ENCODE measurements at places on chromosomes 11 and 22.

GRCh38 chr22:17115236-17115635 lies 5.9 kb downstream of the TMEM121B start:
- no peak for DNase-seq

GRCh38 chr22:50238755-50239154 lies 6.1 kb downstream of the TUBGCP6 start:
- DNase-seq = no peak

- no peak for DNase-seq
Observed at GRCh38 chr11:10526974-10527918, 13.7 kb downstream of the RNF141 start.

GRCh38 chr11:67507242-67507863 lies 609 bp downstream of the CDK2AP2 start:
- DNase-seq = no peak

GRCh38 chr22:45071618-45072017 lies 61.8 kb upstream of the PHF21B start:
- no peak for DNase-seq

DNA sequence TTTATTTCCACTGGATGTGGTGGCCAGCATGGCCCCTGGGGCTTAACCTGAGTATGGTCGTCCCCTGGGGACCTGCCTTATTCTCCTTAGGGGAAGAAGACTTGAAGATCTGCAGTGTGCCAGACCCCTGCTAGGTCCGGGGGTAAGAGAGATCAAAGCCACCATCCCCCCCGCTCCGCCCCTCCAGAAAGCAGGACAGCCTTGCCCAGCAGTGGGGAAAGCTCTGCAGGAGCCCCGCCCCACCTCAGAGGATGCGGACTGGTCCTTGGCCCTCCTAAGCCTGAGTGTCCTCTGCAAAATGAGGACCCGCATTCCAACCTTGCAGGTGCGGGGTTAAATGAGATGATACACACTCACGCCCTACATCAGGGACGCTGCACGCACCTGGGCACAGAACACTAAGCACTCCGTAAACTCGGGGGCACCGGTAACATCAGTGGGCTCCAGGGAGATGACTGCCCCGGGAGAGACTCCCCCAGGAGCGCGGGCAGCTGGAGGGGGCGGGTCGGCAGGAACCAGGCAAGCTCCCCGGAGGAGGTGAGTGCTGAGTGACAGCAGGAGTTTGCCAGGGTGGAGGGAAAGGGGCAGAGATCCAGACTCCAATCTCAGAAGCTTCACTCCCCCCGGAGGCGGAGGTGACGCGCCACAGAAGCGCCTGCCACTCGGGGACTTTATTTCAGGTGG lies 564 bp upstream of the ANO1 start:
- peak; percentile 66 for DNase-seq

GRCh38 chr11:8712506-8712905 lies 29.9 kb downstream of the RPL27A start:
- DNase-seq = no peak

DNA sequence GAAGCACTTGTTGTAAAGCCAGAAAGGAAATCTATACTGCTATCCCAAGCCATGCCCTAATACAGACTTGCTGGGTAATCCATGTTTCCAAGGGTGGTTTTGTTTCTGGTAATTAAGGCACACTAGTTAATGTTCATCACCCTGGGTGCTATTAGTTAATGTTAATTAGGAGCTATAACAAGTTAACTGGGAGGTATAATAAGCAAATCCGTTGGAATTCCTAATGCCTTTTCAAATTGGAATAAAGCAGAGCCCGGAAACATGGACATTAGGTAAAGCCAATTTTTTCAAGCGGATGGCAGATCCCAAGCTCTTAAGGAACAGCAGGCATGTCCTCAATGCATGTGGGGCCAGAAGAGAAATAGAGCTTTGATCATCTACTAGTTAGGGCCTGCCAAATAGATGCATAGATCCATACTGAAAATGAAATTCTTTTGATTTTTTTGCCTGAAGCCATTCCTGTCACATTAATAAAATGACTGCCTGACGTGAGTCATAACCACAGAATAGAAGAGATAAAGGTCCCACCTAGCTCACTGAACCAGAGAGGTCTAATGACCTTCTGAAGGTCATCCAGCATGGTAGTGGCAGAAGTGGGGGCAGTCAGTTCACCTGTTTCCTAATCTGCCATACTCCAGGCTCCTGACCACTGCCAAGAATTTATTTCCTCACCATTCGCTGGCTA lies 28.5 kb upstream of the CCDC34 start:
- no peak for DNase-seq

- no peak for DNase-seq
Observed at GRCh38 chr22:46563381-46564083, 26.1 kb upstream of the CELSR1 start.

GRCh38 chr11:44598831-44599230 lies 33.4 kb downstream of the CD82 start:
- no peak for DNase-seq

DNA sequence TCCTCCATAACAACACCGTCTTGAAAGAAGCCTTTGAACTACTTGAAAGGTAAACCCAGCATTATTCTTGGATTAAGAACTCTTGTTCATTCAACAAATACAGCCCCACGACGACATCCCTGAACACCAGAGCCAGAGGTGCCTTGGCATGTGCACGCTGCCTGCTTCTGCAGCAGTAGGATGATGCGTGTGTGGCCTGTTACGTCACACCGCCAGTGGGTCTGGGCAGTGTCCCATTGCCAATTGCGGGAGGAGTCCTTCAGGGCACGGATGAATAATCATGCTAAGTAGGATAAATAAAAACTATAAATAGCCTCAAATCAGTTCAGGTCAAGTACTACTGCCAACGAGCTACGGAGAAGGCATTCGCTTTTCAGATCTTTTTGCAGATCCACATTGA lies 380.5 kb downstream of the SHANK2 start:
- no peak for DNase-seq

GRCh38 chr22:46122511-46122971 lies 27.8 kb upstream of the PPARA start:
- peak; percentile 83 for DNase-seq

DNA sequence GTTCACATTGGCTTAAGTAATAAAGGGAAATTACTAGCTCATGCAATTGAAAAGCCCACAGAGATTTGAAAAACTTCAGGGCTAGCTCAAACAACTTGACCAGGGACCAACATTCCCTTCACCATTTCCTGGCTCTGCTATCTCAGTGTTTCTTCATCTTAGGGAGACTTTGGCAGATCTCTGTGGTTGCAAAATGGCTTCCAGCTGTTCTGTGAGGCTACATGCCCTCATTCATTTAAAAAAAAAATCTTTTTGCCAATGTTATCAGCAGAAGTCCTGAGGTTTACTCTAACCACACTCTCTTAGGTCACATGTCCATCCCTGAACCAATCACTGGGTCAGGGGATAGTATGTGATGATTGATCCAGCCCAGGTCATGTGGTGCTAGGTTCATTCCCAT lies 13.9 kb upstream of the RASSF10 start:
- DNase-seq = no peak

DNA sequence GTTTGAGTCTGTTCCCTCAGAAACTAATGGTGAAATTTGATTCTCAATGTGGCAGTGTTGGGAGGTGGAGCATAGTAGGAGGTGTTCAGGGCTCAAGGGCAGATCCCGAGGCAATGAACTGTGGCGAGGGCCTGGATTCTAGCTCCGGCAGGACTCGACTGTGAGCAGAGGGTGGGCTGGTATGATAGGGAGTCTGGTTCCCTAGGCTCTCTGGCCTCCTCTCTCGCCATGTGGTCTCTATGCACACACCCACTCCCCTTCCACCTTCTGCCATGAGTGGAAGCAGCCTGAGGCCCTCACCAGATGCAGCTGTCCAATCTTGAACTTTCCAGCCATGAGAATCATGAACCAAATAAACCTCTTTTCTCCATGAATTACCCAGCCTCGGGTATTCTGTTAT lies 32.3 kb downstream of the ATP6V1E1 start:
- no peak for DNase-seq

GRCh38 chr11:57681168-57681567 lies 13.3 kb downstream of the ZDHHC5 start:
- DNase-seq = no peak

DNA sequence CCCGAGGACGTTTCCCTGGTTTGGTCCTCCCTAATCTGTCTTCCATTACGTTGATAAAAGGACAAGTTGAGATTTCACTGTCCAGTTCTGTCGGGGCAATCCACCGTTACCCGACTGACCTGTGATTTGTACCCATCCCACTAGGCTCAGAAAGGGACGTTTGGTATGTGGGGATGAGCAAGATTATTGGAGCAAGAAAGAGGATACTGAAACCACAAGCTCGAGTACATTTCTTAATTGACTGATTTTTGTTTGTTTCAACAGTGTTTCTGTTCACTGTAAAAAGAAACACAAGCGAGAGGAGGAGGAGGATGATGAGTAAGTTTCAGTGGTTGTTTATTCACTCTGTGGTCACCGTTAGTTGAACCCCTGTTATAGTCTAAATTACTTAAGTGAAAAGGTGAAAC lies 969 bp downstream of the CCDC117 start:
- DNase-seq = no peak

DNA sequence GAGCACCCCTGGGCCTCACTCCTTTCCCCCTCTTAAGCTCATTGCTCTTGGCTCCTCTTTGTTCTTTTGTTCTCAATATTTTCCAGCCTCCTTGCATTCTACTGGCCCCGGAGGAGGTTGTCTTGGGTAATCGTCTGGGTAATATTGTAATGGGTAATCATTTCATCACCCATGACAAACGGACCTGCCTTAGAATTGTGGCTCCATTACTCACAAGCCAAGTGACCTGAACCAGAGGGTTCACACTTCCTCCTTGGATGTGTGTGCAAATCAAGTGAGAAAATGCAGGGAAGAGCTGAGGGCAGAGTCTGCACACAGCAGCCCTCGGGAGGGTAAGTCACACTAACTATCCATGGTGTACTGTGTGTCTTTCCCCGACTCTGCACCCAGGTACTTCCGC lies 305.0 kb downstream of the BUD13 start:
- no peak for DNase-seq

GRCh38 chr11:20729597-20730105 lies 60.3 kb downstream of the NELL1 start:
- DNase-seq = no peak

DNA sequence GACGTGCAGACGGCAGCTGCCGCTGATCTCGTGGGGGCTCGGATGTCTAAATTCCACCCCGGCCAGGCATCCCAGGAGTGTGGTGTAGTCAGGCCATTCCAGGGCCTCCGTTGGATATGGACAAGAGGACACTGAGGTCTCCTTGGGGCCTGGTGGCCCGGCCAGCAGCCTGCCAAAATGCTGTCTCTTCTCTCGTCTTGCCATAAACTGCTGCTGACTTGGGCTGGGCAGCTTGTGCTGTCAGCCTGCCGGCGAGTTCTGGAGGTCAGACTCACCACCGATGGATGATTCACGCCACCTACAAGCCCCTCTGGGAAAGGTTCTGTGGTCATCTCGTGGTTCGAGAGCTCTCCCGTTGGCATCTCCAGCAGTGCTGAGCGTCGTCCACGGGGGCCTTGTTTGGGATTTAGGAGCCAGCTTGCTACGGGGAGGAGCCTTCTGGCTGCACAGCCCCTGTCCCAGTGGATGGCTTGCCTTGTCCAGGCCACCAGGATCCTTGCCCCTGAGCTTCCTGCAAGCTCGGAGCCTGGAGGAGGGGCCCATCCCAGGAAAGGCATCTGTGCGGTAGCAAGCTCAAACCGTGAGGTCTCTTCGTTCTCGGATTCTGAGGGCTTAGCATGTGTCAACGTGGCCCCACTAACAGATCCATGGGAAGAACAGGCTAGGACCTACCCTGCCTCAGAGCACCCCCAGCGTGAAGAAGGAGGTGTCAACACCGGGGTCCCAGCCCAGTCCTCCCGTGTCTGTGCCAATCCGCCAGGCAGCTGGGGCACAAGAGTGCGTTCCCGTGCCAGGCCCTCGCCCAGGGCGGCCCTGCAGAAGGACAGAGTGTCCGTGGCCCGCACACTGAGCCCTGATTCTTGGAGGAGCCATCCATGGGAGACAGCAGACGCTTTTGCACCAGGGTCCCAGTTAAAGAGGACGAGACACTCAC lies 1114.1 kb downstream of the BRD1 start:
- no peak for DNase-seq

DNA sequence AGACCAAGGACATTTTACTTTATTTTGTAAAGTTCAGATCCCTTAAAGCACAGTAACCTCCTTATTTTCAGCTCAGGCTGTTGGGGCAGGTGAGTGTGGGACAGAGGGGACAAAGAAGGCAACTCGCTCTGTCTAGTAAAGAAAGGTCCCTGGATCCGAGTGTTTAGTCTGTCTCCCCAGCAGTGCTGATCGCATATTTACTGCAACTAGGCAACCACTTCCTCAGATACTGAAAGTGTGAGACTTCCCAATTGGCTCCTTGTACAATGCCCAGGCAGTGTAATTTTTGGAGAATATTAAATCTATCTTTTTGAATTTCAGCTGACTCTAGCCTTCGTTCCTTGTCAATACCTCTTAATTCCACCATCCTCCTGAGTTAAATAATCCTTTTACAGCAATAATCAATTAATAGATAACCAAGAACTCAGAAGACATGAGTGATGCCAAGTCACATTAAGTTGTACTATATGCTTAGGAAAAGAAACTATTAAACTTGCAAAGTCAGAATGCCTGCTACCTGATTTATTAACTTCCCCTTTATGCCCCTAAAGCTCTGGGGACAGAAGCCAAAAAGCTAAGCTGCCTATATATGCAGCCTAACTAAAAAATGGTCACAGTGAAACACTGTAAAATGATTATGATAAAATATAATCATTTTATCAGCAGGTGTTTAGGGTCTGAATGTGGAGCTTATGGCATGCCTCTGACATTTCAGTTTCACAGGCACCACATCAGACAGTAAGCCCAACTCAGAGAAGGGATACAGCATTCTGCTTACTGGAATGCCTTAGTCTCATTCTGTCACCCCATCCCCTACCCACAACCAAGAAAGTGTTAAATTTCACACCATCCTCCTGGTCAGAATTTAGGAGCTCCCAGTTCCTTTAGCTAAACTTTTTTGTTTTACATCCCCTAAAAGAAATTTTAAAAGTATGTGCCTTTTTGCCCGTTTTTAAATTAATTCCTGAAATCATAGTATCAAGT lies 138.7 kb downstream of the TRIM44 start:
- no peak for DNase-seq

GRCh38 chr11:119530509-119530908 lies 107.5 kb upstream of the THY1 start:
- DNase-seq = no peak

GRCh38 chr11:61124574-61125309 lies 22.5 kb downstream of the CD5 start:
- DNase-seq = no peak

GRCh38 chr11:32786811-32787210 lies 7.7 kb downstream of the CCDC73 start:
- no peak for DNase-seq

GRCh38 chr11:48079596-48079995 lies 99.2 kb downstream of the PTPRJ start:
- no peak for DNase-seq

DNA sequence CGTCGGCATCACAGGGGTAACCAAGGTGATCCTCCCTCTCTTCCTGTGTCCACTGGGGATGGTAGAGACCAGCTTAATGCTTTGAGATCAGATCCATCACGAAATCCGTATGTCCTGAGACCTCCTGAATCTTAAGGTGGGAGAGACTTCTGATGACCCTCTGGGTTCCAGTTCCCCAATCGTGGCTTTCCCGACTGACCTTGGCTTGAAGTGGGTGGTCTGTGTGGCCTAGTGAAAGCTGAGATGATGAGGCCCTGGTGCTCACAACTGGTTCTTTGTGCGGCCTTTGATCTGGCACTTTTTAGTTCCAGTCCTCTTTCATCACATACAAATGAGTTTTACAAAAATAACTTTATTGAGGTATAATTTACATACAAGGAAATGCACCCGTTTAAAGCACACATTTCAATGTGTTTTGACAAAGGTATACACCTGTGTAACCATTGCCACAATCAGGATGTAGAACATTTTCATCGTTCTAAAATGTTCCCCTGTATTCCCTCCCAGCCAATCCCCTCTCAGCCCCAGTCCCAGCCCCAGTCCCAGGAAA lies 6.1 kb downstream of the MIAT start:
- DNase-seq = no peak
